ENCODE measurements at places on chromosomes 7 and 10.

GRCh38 chr10:131757285-131758058 is 143.3 kb upstream of the PPP2R2D start:
- DNase-seq, result no peak

DNA sequence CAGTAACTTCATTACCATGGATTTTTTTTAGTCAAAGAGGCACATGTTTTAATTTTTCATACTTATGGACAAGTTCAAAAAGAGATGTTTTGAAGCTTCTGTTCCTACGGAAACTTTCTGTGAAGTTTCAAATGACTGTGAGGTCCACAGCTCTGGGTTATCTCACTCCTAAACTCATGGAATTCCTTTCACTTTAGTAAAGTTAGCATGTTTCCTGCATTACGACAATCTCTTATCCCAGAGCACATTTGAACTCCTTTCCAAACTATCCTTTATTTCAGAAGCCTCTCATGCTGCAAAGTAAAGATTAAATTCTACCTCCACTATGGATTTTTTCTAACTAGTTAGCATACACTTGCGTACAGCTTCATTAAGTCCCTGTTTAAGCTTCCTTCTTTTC is 15.3 kb upstream of the ADD3 start:
- DNase-seq, result no peak

DNA sequence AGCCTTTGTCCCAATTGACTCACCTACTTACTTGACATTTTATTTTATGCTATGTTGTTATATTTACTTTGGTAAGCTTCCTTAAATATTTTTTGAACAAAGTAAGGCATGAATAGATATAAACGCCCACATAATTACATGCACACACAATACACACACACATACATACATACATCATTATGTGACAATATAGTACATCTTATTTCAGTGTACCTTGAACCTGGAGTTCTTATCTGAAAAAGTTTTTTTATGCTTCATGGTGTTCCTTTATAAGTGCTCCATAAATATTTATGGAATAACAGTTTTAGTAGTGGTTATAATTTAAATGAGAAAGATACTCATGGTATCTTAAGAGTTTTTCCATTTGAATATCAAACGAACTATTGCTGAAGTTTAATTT is 102.8 kb upstream of the MTPN start:
- no peak for DNase-seq

DNA sequence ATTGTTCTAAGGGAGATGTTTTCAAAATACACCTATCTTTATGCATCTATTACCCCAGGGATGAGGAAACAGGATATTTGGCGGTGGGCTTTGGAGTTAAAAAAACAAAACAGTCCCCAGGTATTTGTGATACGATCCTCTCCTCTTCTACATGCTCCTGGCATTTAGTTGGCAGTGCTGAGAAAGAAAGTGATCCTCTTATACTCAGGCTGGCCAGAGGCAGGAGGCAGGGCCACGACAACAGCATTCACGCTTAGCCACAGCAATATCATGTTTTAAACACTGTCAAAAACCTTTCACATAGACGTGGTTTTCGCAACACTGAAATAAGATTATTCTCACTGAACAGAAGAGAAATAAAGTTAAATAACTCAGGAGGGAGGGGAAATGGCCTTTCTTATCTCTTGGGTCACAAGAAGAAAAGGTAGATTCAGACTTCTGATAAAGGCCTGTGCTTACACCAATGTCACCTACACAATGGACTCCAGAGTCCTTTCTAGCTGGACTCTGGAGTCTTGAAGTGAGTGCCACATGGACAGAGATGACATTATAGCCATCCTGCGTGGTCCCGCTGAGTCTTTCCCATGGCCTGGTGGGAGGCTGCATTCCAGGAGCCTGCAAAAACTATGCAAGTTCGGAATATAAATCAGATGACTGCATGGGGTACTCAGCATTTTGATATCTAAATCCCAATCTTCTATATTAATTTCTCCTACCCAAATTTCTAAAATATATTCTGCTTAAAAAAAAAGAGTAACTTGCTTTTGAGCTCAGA is 88.7 kb downstream of the PIP4K2A start:
- no peak for DNase-seq

GRCh38 chr10:104080762-104081161 is 4.9 kb downstream of the COL17A1 start:
- no peak for DNase-seq

- DNase-seq, result no peak
Measured at GRCh38 chr10:58513188-58514110, 777 bp downstream of the BICC1 start.

GRCh38 chr10:18214691-18215563 is 74.7 kb downstream of the CACNB2 start:
- DNase-seq, result no peak

- no peak for DNase-seq
Measured at GRCh38 chr7:147432079-147432478, 1158.5 kb upstream of the C7orf33 start.

DNA sequence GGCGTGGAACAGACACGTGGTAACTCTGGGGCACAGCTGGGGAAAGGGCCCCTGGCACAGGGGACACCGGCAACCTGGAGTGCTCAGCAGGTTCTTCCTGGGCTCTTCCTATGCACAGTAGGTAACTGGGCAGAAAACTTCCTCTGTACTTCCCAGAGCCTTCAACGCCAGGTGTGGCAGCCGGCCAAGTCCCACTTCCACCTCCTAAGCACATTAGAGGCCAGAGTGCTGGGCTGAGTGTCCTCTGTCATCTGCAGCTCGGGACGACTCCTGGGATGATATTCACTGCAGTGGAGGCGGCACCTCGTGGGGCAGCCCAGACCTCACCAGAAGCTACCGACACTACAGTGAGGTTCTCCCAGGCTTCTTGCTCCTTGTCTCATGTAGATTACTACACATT is 114.5 kb downstream of the LARP4B start:
- no peak for DNase-seq

DNA sequence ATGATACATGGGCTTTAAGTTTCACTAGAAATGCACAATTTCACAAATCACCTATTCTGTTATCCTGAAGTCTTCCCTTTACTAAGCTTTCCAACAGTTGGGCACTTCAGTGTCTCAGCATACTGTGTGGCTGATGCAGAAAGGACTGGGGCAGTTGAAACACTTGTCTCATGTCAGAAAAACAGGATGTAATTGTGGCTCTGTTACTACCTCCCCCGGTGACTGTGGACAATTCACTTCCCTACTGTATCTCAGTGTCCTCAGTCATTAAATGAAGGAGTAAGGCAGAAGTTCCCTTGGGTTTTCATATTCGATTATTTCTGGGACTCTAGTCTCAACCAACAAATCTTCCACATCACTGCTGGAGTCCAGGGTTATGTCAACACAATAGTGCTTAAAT is 17.9 kb downstream of the ANKRD22 start:
- no peak for DNase-seq

DNA sequence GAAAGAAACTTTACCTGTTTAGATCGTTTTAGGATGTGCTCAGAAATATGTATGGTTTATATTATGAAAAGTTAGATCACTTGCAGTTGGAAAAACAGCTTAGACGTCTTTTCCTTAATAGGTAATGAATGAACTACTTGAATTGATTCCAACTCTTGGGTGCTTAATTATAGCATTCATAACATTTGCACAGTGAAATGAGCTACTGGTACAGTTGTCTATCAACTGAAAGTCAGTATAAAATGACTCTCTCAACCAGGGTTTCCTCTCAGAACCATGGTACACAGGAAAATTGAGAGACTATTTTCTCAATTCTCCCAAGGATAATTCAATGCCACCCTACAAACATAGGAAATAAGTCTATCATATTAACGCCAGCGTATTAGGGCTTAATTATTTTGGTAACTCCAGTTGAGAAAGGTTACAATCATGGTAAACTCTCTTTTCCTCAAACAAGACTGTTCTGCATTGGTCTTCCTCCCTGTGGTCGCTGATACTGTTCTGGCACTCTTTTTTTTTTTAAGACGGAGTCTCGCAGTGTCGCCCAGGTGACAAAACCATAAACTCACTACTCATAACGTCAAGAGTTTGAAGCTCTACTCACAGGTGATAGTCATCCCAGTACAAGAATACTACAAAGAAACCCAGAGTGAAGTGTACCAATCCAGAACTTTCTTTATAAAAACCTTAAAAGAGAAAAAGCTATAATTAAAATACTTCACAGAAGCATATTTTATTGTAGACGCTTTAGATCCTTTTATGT is 2.0 kb downstream of the ANLN start:
- no peak for DNase-seq

DNA sequence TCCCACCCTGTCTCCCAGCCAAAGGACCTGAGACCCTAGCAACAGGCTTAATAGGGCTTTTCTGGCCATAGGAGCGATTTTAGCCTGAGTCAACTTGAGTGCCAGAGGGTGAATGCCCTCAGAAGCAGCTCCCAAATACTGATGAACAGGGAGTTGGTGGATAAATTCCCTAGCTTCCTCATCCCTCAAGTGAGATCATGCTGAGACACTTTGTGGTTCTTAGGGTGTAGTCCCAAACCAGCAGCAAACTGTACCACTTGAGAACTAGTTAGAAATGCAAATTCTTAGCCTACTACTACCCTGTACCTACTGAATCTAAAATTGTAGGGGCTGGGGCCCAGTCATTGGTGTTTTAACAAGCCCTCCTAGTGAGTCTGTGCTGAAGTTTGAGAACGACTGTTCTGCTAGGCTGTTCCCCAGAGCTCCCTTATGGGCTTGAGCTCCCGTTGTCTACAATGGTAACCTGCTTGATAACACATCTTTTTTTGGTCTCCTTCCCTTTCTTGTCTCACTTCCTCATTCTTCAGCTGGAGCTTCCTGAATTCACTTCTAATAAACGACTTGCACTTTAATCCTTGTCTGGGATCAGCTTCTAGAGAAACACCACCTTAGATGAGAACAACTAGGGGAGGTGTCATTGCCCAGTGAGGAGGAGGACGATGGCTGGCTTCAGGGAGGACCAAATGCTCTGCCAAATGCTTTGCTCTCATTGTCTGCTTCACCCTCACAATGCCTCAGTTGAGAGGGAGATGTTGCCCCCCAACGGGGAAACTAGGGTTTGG is 18.2 kb upstream of the CDH23 start:
- no peak for DNase-seq

- no peak for DNase-seq
Measured at GRCh38 chr7:118305671-118306070, 81.2 kb downstream of the ANKRD7 start.

GRCh38 chr10:22320591-22321155 is at the start of gene BMI1:
TSS of gene BMI1 (plus strand) at chr10:22321099. CDS start at chr10:22326450, 5,351 bp downstream.
- peak; percentile 63 for DNase-seq

DNA sequence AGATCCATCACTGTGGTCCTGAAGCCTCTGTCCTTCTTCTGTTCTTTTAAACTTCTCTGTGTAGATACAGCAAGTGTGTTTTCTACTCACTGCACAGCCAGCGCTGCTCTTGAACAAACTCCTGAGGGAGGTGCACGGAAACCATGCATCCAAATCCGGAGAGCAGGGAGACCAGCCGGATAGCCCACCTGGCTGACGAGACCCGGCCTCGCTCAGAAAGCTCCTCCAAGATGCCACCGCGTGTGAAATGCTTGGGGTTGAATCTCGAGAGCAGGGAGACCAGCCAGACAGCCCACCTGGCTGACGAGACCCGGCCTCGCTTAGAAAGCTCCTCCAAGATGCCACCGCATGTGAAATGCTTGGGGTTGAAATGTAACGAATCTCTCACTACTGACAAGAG is 602.0 kb downstream of the PTPRN2 start:
- no peak for DNase-seq

DNA sequence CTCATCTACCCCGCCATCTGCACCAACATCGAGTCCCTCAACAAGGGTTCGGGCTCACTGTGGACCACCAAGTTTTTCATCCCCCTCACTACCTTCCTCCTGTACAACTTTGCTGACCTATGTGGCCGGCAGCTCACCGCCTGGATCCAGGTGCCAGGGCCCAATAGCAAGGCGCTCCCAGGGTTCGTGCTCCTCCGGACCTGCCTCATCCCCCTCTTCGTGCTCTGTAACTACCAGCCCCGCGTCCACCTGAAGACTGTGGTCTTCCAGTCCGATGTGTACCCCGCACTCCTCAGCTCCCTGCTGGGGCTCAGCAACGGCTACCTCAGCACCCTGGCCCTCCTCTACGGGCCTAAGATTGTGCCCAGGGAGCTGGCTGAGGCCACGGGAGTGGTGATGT is 34.6 kb upstream of the CDH23 start:
- DNase-seq, result no peak

- DNase-seq, result no peak
Measured at GRCh38 chr10:5658871-5659618, 7.3 kb downstream of the ASB13 start.

- no peak for DNase-seq
Measured at GRCh38 chr10:121127151-121127906, 276.2 kb downstream of the WDR11 start.

- no peak for DNase-seq
Measured at GRCh38 chr7:44634187-44634838, 27.9 kb downstream of the OGDH start.

DNA sequence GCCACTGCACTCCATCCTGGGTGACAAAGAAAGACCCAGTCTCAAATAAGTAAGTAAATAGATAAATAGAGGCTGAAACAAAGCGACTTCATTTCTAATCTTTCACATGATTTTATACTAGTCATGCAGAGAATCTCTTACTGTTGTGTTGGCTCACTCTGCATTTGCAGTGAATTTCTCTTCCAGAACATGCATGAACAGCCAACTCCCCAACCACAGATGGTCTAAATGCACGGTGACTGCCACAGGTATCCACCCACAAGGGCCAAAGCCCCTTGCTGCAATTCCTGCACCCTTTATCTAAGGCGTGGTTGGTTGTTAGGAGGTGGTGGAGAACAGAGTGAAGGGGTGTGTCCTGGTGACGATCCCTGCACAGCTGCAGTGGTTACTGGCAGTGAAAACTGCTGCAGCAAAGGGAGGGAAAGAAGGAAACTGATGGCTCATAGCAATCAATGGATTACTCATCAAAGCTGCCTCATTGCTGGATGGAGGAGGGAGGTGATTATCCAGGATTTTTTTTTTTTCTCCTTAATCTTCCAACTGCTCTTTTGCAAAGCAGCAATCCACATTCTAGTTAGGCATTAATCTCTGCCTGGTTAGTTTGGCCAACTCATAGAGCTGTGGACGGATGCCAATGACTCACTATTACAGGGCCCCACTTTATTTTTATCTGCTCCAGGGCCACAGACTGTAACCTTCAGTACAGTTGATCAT is 50.6 kb downstream of the PRTFDC1 start:
- no peak for DNase-seq

DNA sequence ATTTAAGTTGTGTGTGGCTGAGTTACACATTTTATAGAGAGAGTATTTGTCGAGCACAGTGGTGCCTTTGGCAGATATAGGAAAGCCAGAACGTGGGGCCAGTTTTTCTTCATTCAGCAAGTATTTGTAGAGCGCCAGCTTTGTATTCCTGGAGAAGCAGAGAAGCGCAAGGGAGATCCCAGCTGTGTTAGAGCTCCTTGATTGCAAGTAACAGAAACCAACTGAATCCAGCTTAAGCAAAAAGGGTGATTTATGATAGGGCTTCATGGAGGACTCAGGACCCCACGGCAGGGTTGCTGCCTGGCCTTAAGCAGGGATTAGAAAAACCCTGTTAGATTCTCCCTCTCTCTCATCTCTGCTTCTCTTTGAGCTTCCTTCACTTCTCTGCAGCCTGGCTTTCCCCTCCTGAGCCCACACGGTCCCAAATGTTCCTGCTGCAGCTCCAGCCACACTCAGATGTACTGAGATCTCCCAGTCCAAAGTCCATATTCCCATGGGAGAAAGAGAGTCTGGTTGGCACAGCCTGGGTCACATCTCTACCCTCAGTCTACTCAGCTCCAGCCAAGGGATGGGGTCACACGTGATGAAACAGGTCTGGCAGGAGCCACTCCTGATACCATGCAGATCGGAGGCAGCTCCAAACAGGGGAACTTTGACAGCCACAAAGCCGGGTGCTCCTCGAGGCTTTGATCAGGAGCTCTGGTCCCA is 16.7 kb downstream of the UBTD1 start:
- DNase-seq, result no peak

GRCh38 chr7:11742496-11742895 is 89.5 kb downstream of the THSD7A start:
- DNase-seq, result no peak
